Left renal pelvis (tissue), 4 donors: ENCODE measurements at places on chromosomes 16 and 17.

- DNase-seq, result no peak
Observed at GRCh38 chr16:89172171-89172527, 601 bp downstream of the CDH15 start.

DNA sequence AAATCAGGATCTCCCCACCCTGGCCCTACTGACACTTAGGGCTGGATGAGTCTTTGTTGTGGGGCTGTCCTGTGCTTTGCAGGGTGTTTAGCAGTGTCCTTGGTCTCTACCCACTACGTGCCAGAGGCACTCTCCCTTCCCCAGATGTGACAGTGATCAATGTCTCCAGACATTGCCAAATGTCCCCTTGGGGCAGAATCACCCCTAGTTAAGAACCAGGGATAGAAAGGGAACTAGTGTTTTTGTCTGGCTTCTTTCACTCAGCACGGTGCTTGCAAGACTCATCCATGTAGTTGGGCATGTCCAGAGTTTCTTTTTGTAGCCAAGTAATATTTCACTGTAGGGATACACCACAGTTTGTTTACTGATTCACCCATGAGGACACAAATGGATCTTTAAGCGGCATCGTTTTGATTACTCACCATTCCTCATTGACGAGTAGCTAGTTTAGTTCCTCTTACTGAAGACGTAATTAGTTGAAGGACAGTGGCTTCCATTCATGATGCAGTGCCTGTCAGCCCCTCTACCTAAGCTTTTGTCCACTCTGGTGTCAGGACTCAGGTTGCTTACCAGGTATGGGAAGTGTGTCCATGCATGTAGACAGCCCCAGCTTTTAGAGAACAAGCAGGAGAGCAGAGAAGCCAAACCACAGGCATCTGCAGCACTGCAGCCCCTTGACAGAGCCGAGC, 26.0 kb upstream of the ITGB4 start:
- DNase-seq, result no peak

DNA sequence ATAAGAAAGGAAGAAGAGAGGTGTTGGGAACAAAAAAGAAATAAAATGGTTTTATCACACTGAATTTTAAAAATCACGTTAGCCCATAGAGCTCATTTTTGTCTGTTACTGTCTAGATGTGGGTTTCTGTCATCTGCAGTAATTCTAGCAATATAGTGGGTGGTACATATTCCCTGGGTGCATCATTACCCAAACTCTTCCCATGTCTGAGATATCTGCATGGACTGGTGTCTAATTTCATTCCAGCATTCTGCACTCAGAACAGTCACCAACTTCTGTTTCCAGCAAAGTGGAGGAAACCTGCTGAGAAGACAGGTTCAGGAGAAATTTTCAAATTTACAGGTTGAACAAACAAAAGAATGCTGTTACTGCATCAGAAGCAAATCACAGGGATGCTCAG, 263.8 kb downstream of the CDH11 start:
- no peak for DNase-seq

DNA sequence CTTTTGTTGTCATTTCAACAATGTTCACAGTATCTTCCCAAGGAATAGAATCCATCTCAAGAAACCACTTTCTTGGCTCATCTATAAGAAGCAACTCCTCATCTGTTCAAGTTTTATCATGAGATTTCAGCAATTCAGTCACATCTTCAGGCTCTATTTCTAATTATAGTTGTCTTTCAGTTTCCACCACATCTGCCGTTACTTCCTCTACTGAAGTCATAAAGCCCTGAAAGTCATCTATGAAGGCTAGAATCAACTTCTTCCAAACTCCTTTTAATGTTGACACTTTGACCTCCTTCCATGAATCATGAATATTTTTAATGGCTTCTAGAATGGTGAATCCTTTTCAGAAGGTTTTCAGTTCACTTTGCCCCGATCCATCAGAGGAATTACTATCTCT, 102.1 kb downstream of the CDH13 start:
- no peak for DNase-seq

DNA sequence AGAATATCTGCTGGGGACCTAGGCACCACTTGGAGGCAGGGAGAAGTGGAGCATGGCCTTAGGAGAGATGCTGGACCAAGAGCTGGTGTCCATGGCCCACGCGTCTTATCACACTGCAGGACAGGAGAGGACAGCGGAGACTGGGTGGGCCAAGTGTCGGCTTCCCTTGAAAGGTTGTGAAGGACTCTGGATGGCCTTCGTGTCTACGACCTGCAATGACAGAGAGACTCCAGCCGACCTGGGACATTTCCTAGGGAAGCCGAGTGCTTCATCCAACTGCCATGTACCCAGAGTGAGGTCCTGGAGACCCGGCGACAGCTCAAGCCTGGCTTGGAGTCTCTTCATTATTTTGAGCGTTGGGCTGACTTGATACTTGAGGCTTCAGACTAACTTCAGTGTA, 20.5 kb downstream of the C1QTNF1 start:
- DNase-seq, result no peak

DNA sequence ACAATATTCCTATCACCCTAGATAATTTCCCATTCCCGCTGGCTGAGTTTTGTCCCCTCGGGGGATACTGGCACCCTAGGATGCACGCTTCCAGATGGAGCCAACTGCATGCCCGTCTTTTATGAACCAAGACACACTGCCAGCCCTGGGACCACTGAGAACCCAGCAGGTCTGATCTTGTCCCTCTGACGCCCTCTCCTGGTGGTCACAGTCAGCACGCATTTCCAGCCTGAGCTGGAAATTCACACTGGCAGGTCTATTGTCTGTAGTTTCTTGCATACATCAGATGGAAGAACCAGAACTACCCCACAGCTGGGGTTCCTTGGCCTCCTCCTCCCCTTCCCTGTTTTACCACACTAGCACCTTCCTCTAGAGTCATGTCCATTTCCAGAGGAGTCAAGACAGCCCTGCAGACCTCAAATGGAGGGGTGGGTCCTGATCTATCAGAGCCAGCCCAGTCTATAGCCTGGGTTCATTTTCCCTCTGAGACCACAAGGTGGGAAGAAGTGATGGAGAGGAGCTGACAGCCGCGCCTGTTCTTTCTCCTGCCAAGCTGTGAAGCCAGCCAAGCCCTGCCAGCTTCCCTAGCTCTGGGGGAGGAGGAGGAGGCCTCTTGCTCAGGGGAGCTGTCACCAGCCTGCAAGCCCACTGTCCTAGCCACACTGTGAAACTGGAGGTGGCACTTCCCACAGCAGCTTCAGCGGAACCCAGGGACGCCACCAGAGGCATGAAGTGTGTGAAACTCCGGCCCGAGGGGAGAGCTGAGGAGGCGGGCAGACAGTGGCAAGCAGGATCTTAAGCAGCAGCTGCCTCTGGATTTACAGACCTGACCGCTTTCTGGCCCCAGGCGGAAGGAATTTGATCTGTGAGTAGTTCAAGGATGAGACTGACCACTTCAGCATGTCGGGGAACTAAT, 29.3 kb downstream of the MXRA7 start:
- DNase-seq, result no peak

DNA sequence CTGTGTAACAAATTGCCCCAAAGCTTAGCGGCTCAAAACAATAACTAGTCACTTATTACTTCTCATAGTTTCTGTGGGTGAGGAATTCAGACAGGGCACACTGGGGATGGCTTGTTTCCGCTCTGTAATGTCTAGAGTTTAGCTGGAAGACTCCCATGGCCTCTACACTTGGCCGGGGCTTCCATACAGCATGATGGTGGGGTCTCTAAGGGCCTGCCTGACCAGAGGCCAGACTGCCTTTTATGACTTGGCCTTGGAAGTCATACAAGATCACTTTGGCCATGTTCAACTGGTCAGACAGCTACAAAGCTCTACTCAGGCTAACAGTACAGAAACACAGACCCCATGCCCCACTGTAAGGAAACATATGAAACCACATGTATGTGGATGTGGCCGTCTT, 8.2 kb downstream of the GLP2R start:
- no peak for DNase-seq
